ENCODE measurements at places on chromosomes 2 and 18. TPM values are rescaled to one million over a fixed set of nuclear protein-coding genes. Genes with fewer than 3 reads are reported as not detected.
A peak's percentile ranks its signal among the peaks of the same experiment; 100 is the strongest.

- peak overlapping the region; percentile 53 for H3K27ac ChIP-seq
- no peaks in the 10 kb centered on the region for H3K27me3 ChIP-seq
- peaks cover 9% of the 10 kb centered on the region for H3K36me3 ChIP-seq
- H3K4me3 ChIP-seq, result no peak overlapping the region
- peaks cover 15% of the 10 kb centered on the region for H3K4me1 ChIP-seq
- peak; percentile 65 for DNase-seq
Measured at GRCh38 chr2:157789256-157789655, 86.9 kb downstream of the ACVR1 start.

Gene TWIST2
- polyA plus RNA-seq, result 3.0 TPM

- DNase-seq, result no peak
- no peaks in the 10 kb centered on the region for H3K36me3 ChIP-seq
- H3K4me3 ChIP-seq, result no peak overlapping the region
- no peaks in the 10 kb centered on the region for H3K27me3 ChIP-seq
- H3K4me1 ChIP-seq, result no peaks in the 10 kb centered on the region
Measured at GRCh38 chr2:188523919-188524318, 232.2 kb downstream of the GULP1 start.

Gene ALPP
- not detected for polyA plus RNA-seq

Gene GPATCH11
- 5.2 TPM for polyA plus RNA-seq

Measured in small intestine (tissue), 16 donors.